Activated CD4-positive, alpha-beta T cell treated with anti-CD3 and anti-CD28 coated beads for 1 hour (primary cell): ENCODE measurements at places on chromosomes 12 and 14.

DNA sequence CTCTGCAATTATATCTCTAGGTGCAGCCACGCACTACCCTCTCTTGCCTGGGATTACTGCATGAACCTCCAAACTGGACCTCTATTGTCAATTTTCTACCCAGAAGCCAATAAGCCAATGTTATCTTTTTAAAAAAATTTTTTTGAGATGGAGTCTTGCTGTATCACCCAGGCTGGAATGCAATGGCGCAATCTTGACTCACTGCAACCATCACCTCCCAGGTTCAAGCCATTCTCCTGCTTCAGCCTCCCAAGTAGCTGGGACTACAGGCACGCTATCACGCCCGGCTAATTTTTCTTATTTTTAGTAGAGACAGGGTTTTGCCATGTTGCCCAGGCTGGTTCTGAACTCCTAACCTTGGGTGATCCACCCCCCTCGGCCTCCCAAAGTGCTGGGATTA, 11.2 kb upstream of the PXN start:
- no peak for DNase-seq

- DNase-seq = no peak
Observed at GRCh38 chr14:77158175-77158881, 16.7 kb upstream of the ZDHHC22 start.

DNA sequence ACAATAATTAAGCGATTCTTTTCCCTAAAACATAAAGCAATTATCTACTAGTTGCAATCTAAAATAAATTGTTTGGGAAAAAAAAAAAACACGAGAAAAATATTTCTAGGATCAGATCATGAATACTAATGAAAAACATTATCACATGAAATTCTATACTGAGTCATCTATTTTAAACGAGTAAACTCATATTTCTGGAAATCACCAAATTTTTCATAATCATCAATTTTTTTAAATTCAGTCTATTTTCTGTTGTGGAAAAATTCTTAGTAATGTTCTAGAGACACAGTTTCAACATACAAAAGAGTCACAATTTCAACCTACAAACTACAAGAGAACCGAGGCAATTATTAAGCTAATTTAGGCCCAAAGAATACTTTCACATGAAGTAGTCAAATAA, 245.6 kb upstream of the SOX5 start:
- no peak for DNase-seq

DNA sequence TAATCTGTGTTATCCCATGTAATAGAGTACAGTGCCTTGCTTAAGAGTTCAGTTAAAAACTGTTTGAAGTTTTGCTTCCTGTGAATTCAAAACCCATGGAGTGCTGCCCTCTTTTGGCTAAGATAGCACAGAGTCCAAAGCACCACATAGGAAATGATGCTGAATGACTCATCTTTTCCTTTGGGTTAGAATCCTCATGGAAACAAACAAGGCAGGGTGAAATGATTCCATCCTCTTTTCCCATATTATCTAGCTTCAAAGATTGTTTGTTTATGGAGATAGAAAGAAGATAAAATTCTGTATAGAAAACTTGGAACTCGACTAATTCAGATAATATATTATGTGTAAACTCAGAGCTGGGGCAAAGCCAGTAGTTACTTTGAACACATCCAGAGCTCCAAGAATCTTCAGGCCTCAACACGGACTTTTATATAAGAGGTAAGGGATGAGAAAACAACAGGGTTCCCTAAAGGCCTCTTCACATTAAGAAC, 87.4 kb downstream of the OTOGL start:
- DNase-seq = no peak

- no peak for DNase-seq
Observed at GRCh38 chr14:51006781-51007211, 62.5 kb upstream of the PYGL start.

DNA sequence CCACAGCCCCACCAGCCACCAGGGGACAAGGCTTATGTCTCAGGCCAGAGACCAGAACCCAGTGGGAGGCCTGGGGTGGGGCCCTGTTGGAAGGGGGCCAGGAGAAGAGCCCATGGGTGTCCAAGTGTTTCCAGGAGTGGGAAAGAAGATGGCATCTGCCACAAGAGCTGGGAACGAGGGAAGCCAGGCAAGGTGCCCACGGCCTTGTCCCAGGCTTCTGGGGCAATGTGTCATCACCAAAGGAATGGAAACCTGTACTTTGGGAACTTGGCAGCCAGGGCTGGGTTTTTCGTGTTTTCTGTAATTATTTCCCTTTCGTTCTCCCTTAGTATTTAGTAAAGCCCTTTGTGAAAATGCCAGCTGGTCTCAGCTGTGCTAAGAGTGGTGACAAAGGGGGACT, 5.3 kb upstream of the PGF start:
- DNase-seq = no peak

DNA sequence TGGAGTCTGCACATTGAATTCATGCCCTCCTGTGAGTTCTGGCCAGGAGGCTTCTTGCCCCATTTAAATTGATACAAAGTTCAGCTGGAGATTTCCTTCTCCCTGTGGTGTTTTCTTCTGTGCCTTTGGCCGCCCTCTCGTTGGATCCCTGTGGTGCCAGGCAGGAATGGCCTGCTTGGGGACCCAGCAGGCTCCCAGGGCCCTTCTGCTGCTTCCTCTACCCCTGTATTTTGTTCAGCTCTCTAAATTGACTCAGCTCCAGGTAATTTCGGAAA, 197.2 kb downstream of the FOXA1 start:
- DNase-seq = no peak

- DNase-seq = no peak
Observed at GRCh38 chr12:109650808-109651207, 62.8 kb upstream of the FAM222A start.

DNA sequence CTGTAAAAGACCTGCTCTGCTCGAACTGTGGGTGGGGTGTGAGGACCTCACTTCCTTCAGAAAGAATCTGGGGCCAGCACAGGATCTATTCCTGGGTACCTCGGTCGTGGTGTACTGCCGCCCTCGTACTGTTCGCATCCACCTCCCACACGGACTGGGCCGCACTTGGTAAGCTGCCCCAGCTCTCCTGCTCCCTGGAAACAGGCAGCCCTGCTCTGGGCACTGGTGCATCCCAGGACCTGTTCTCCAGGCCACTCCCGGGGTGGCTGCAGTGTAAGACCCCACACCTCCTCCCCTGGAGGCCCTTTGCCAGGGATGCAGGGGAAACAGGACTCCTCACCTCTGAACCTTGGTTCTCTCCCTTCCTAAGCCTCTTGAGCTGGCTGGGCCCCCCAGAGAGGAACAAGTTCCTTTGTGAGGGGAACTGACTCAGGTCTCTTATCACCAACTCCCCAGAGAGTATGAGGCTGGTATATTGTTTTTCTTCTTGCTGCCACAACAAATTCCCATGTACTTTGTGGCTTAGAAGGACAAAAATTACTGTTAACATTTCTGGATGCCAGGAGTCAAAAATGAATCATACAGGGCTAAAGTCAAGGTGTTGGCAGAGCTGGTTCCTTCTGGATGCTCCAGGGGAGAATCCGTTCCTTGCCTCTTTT, 276.5 kb downstream of the NUAK1 start:
- no peak for DNase-seq

DNA sequence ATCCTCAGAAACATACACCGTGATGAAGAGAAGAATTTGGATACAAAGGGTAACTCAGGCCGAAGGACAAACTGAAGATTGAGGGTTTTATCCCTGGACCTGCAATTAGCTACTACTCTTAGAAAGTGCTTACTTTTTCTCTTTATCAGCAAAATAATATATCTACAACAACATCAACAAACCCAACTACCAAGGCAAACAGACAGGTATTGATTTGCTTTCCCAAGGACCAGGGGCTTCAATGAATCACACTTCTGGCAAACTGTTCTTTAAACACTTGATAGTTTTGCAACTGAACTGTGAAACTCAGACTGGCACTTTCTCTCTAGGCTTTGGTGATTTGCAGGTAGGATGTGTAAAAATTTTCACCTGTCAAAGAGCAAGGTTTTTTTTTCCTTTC, 247.5 kb downstream of the SEC23A start:
- DNase-seq = no peak

- DNase-seq = no peak
Observed at GRCh38 chr12:95446506-95446900, 27.4 kb upstream of the METAP2 start.

DNA sequence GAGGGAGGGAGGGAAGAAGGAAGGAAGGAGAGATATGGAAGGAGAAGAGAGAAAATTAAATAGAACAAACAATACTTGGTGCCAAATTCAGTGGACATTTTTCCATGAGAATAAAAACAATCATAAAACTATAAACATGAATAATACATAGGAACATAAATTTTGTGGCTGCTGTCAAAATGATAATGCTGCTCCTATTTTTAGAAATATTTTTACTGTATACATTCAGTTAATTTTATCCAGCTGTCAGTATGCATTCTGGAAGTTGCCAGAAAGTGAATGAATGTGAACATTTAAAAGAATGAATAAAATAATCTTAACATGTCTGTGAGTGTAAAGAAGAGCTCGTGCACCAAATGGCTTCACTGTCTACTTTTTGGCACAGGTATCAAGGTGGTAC, 13.9 kb upstream of the PCED1B start:
- DNase-seq = no peak

DNA sequence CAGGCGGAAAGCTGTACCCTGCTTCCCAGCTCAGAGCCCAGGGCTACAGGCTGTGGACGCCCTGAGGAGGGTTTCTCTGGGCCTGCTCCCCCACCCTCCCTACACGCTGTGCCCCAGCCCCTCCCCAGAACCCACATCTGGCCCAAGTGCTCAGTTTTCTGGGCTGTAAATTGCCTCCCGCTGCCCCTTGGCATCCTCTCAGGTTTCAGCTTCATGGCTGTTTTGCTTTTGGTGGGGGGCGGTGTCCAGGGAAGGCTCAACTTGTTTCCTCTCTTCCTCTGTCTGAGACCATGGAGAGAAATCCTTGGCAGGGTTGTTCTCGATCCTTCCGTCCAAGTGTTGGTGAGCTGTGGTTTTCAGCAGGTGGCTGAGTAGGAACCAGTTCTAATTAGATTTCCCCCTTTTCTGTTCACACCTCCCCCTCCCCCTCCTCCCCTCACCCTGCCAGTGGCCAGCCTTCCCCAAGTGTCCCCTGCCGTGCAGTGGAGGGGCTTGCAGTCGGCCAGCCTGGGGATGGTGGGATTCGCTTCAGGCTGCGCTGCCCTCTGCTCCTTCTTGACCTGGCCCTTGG, 61.8 kb downstream of the TSPAN9 start:
- no peak for DNase-seq

DNA sequence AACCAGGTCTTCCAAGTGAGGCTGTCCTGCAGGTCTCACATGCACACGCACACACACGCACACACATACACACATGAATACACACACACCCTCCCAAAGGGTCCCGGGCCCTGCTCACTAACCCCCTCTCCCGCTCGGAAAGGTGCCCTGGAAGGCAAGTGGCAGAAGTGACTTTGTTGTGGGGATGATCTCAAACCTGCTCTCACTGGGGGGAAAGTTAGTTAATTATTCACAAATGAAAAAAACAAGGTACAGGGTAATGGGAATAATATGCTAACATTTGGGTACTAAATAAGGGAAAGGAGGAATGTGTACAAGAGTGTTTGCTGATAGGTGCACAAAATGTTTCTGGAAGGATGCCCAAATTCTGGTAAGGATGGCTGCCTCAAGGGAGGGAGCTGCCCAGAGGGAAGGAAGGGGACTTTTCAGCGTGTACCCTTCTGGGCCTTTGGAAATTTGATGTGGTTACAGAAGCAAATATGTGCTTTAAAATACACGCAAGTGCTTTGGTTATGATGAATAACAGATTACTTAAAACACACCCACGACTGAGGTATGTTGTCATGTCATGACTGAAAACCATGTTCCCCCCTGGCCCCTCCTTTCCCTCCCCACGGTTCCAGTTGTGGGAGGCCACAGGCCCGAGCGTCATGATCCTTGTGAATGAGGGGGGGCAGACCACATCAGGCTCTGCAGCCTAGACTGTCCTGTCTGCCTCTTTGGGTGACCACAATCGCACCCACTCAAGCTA, 43.3 kb upstream of the PLEKHG6 start:
- DNase-seq = no peak

DNA sequence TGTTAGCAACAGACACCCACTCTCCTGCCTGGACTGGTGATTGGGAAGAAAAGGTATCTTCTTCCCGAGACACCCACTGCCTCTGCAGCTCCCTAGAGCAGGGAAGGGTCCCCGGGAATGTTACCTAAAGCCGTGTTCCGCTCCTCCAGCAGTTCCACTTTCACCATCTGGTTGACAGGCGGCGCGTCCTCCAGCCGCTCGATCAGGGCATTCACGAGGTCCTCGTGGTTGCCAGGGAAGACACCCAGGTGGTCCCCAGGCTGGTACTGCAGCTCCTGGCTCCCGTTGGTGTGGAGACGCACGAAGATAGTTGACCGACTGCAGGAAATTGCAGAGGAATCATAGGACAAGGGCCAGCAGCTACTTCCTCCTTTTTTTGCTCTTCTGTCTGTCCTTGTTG, 44.2 kb upstream of the FBXO21 start:
- no peak for DNase-seq

DNA sequence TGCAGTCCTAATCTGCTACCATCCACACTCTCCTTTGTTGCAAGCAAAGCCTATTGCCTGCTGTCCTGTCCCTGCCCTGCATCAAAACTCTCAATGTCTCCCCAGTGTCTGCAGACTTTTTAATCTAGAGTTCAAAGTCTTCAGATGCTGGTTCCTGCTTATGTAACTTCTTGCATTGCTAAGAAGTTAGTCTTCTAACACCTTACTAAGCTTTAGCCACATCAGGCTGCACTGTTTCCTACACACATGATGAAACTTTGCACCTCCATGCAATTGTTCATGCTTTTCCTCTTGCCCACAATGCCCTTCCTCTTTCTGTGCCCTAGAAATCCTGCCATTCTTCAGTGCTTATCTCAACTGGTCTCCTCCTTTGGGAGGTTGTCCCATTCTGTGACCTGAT, 16.2 kb upstream of the DICER1 start:
- no peak for DNase-seq

DNA sequence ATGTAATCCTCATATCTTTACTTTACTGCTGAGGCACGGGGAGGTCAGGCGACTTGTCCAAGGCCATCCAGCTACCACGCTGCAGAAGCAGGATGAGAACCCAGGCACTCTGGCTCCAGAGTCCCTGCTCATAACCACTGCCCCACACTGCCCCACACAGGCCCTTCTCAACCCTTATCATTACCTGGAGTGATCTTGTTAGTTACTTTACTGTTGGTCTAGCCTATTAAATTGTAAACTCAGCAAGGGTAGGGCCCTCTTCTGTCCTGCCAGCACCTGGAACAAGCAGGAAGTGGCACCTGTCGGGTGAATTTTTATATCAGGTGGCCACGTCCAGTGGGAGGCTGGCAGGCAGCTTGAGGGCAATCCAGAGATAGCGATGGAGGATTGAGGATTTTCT, 12.2 kb downstream of the FAIM2 start:
- DNase-seq = no peak
